ENCODE measurements at places on chromosomes 12 and 14.

DNA sequence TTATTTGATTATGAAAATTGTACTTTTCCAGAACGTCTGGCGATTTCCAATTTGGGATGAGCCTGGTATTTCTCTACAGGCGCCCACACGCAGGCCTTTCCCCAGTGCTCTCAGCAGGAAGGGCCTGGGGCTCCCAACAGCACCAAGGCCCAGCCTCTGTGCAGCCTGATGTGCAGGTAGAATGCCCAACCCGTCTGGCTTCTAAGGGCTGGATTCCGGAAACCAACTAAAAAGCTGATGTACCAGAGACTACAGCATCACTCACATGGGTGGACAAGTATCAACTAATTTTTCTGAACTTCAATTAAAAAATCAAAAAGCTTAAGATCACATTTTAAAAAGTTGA, 25.8 kb downstream of the CDC42BPB start:
- no peak for DNase-seq

DNA sequence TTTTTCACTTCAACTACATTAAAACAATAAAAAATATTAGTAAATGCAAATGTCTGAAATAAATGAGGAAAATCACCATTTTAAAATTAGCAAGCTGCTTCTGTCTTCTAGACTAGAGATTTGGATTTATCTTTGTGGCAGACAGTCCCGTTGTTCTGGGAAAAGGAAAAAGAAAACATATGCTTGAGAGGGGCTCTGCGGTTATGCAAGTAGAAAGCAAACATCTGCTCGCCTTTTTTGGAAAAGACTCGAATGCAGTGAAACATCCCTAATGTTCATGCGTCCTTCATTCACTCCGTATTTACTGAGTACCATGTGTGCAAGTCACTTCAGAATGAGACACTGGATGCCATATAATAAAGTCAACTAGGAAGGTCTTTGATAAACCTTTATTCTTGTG, 44.9 kb downstream of the IFNG start:
- DNase-seq = no peak

GRCh38 chr12:21476949-21477348, 24.5 kb downstream of the RECQL start:
- DNase-seq = no peak

DNA sequence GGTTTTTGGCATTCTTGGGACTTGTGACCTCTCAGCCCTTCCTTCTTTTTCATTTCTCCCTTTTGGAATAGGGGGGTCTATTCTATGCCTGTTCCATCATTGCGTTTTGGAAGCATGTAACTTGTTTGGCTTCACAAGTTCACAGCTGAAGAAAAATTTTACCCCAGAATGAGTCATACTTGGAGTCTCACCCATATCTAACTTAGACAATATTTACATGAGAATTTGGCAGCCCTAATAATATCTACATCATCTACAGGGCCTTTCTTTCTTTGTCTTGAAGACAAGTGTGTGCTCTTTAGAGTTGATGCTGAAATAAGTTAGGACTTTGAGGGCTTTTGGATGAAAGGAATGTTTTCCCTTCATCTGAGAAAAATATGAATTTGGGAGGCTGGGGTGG, 1312.9 kb upstream of the FLRT2 start:
- no peak for DNase-seq

GRCh38 chr12:126404293-126404881, 1339.2 kb downstream of the AACS start:
- DNase-seq = no peak

DNA sequence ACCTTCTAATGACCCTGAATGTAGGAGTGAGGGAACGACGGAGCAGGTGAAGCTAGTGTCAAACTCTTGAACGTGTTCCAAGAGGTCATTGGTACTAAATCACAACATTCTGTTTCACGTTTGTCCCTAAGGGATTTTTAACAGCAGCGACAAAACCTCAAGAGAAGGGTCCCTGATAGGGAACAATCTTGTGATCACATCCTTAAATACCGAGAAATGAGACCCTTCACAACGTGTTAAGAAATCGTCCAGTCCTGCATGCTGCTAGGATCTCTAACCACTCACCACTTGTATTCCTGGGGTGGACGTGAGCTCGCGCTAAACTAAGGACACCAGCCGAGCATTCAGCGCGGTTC, 134.1 kb upstream of the KRAS start:
- DNase-seq = no peak

DNA sequence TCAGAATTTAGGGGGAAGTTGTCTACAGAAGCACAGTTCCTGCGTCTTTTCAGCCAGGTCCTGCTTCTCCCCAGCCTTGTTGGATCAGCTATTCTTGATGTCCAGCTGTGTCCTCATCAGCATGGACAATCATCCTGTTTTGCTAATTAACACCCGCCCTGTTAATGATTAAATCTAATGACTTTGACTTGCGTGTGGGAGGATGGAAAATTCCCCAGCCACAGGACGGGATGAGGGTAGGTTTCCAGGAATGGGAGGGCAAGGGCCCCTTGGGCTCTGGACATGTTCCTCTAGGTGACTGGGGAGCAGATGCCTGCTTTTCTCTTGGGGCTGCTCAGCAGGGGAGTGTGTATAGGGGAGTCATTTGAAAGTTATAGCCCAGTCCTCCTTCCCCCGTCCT, 5.3 kb upstream of the PPP1R1A start:
- DNase-seq = no peak

DNA sequence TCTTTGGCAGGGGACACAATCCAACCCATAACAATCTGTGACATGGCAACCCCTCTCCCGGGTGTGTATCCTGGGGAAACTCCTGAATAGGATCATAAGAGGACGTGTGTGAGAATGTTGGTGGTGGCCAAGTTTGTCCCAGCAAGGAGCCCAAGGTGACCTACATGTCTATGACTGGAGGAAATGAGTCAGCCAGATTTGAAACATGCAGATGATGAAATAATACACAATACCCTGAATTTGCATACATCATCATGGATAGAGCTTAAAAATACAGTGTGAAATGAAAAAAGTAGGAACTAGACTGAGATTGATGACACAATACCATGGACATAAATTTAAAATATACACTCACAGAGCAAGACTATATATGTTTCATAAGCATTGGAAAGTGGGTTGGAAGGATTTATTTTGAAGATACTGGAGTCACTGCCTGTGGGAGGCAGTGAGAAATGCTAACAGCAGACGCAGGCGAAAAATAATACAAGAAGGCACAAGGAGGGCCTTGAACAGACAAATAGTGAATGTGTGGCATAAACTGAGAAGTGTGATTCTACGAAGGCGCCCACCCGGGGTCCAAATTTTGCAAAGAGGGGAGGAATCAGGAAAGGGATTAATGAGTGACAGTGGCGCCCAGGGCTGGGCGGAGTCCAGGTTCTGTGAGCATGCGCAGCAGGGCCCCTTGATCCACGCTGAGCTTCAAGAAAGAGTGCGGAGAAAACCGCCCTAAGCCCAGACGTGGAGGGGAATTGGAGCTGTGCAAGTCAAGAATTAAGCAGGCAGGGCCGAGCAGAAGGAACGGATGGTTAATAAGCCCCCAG, 7.0 kb upstream of the MAP1LC3B2 start:
- no peak for DNase-seq

DNA sequence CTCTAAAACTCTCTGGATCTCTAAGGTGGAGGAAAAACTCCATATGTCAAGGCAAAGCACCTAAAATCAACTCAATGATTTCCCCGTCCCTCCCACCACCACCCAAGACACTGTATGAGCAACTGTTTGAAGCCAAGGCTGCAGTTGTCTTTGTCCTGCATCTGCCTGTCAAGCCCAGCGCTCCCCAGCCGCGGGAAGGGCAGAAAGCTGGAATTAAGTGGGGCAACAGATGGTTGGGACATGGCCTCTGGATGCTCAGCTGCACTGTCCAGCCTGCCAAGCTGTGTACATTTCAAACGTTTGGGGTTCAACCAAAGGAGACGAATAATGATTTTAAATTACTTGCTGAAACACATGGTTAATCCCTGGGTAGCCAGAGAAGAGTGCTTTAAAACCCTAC, 42.2 kb upstream of the PTGR2 start:
- no peak for DNase-seq

- DNase-seq = no peak
These were observed 68.2 kb downstream of the DNAI7 start for GRCh38 chr12:25126746-25127145.

GRCh38 chr12:46124848-46125619, 134.7 kb upstream of the SCAF11 start:
- DNase-seq = peak; percentile 28

GRCh38 chr14:50375760-50376159, 20.9 kb downstream of the CDKL1 start:
- DNase-seq = no peak

GRCh38 chr14:80645667-80646413, 295.7 kb downstream of the CEP128 start:
- DNase-seq = no peak

- DNase-seq = no peak
These were observed 12.5 kb downstream of the CIT start for GRCh38 chr12:119864591-119864990.

DNA sequence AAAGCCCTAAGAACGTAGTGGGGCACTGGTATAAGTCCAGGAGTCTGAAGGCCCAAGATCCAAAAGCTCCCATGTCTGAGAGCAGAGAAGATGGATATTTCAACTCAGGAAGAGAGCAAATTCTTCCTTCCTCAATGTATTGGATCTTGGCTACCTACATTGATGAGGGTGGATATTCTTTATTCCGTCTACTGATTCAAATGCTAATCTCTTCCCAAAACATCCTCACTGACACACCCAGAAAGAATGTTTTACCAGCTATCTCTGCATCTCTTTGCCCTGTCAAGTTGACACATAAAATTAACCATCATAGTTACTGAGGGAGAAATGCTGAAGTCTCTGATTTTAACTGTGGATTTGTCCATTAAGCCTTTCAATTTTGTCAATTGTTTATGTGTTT, 16.6 kb upstream of the ADGRD1 start:
- no peak for DNase-seq

DNA sequence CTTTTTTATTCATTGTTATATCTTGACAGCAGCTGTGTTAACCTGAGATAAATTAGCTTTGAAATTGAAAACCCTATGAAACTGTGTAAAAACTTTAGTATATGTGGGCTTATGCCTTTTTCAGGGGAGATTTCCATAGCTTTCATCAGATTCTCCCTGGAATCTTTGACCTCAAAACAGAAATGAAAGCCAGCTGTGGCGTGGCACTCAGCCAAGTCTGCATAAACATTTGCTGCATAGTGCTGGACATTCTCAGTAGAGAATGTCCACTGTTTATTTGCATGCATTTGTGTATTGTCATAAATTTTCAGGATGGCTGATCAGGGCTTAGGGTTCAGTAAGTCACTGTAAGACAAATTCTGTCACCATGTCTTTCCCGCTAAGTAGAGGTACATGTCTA, 115.3 kb upstream of the NAP1L1 start:
- DNase-seq = no peak

DNA sequence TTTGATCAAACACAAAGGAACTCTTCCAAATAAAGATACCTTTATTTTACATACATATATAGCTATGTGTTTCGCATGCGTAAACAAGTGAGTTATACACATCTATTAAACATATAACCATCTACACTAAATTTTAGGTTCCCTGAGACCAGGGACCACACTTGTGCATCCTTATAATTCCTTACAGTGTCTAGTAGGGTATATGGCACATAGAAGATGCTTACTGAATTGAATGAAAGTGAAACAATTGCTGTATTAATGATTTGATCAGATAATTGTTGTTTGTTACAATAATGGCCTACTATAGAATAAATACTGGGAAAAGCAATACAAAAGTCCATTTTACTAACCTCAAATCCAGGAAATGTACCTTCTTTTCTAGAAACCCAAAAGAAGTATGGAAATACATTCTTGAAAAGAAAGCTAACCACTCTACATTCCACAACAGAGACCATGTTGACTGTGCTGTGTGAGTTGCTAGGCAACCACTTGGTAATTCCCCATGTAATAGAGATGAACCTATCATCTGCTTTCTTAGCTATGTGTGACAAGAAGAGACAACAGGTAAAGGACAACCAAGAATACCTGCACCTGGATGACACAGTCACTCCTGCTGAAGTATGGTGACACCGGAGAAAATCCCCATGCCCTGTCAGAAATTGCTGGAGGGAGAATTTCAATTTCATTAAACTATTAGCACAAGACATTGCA, 11.9 kb upstream of the CIPC start:
- peak; percentile 52 for DNase-seq

DNA sequence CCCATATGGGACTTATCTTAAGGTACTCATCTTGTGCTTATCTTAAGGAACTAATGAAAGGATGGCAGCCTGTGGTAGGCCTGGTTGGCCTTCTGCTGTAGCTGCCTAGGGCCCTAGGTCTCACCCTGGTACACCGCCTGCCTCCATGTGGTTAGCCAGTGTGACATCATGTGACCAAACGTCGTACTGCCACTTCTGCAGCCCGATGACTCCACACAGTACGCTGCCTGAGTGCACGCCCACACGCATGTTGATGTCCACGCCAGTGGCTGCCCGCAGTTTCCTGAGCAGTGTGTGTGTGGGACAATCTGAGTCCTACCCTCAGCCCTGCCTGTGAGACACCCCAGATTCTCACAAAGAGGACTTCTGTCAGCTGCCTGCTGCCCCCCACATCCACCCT, 5.1 kb downstream of the ADCY4 start:
- no peak for DNase-seq

- no peak for DNase-seq
These were observed 44.0 kb upstream of the OAS1 start for GRCh38 chr12:112862636-112863290.

DNA sequence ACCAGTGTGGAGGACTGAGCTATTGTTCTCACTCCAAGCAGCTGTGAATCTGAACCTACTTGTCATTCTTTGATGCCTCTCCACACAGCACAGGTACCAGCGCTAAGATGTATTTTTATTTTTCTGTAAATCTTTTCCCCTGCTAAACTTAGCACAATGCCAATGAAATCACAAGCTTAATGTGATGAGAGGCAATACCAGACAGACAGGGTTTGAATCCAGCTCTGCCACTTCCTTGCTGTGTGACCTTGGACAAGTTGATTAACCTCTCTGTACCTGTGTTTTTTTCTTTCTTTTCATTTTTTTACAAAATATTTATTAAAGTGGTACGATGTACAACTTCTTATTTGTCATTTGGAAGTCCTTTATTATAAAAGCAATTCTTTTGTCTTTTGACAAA, 757.6 kb downstream of the MED13L start:
- no peak for DNase-seq

DNA sequence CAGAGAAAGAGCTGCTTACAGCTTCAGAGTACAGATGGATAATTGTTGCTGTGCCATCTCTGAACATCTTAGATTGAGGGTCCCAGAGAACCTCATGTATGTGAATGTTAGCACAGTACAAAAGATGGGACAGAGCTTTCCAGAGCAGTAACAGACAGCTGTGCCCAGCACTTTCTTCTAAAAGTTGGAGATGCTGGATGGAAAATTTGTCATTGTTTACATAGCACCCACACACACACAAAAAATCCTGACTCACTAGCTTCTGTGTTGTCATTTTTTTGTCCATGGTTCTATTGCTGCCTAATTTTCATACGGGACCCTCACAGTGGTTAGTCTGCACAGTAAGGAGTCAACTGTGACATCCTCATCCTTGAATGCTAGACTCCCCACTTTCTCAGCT, 374.7 kb downstream of the DIO2 start:
- DNase-seq = no peak
